ENCODE measurements at places on chromosomes 16 and 17.
A peak's percentile ranks its signal among the peaks of the same experiment; 100 is the strongest.

DNA sequence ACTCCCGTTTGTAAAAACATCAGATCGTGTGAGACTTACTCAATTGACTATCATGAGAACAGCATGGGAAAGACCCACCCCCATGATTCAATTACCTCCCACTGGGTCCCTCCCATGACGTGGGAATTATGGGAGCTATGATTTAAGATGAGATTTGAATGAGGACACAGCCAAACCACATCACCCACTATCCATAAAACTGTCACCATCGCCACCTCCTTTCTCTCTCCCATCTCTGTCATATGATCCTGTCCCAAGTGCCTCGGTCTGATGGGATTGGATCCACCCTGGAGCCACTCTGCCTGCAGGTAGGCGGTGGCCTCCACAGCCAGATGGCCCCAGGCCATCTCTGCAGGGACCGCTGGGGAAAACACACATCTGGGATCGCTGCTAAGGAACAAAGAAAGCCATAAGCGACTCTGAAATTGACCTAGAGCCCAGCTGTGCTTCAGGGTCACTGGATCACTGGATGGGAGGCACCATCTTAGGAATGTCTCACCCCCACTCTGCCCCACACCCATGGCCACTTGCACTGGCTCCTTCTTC lies 61.2 kb downstream of the TMEM186 start:
- no peak for DNase-seq

GRCh38 chr16:77951788-77952187 lies 70.6 kb upstream of the CLEC3A start:
- DNase-seq = peak; percentile 16

DNA sequence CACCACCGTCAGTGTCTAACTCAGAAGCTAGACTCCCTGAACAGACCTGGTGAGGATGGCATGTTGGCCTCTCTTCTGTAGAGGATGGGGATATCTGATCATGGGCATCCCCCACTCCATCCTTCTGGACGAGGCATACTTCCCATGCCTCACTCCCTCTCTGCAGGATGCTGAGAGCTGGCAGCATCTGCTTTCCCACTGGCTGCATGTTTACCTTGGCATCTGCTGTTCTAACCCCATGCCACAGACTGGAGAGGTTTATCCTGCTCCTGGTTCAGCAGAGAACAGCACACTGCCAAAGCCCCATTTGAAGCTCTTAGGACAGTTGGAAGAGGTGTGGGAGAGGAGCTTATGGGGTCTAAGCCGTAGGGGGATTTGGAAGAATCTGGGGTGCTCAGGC lies 46.0 kb downstream of the YPEL2 start:
- DNase-seq = no peak

DNA sequence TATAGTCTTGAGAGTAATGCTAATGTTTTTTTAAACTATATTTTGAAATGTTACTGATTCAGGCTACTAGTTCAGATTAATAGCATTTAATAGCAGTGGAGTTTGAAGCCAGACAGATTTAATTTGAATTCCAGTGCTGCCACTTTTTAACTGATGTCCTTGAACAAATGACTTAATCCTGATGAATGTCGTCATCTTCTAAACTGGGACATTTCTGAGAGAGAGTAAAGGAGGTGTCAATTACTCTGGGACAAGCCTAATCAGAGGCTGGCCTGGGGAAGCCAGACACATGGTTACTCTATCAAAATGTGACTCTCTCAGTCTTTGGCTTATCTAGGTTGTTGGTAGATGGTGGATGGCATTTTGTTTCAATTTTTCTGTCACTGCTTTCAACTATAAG lies 246.7 kb downstream of the HS3ST3A1 start:
- DNase-seq = no peak

Data from HCEC 1CT (cell line).